ENCODE measurements at places on chromosomes 11 and 22.
A peak's percentile ranks its signal among the peaks of the same experiment; 100 is the strongest.

GRCh38 chr22:44531487-44531886 lies 33.5 kb upstream of the RTL6 start:
- no peak for DNase-seq

- DNase-seq = peak; percentile 42
Measured at GRCh38 chr22:41352058-41352457, 29.7 kb upstream of the TEF start.

- DNase-seq = no peak
Measured at GRCh38 chr11:67498544-67498972, 6.6 kb downstream of the PITPNM1 start.

- no peak for DNase-seq
Measured at GRCh38 chr11:74123008-74123448, 47.8 kb downstream of the C2CD3 start.

- DNase-seq = no peak
Measured at GRCh38 chr11:31813391-31814175, 2.5 kb upstream of the PAX6 start.

DNA sequence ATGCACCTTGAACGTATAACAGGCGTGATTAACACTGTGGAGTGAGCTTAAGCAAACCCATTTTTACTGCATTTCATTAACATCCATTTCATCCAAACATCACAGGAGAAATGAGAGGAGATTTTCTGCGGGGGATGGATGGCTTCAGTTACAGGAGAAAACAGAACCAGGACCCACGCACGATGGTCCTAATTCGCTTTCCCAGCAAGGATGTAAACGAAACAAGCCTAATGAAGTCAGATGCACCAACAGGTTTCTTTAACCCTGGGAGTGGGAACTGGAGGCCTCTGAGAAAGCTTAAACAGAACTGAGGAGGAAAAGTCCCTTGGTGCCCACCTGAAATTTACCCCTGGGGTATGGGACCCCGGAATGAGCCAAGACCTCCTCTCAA lies 2.7 kb downstream of the CADM1 start:
- no peak for DNase-seq

DNA sequence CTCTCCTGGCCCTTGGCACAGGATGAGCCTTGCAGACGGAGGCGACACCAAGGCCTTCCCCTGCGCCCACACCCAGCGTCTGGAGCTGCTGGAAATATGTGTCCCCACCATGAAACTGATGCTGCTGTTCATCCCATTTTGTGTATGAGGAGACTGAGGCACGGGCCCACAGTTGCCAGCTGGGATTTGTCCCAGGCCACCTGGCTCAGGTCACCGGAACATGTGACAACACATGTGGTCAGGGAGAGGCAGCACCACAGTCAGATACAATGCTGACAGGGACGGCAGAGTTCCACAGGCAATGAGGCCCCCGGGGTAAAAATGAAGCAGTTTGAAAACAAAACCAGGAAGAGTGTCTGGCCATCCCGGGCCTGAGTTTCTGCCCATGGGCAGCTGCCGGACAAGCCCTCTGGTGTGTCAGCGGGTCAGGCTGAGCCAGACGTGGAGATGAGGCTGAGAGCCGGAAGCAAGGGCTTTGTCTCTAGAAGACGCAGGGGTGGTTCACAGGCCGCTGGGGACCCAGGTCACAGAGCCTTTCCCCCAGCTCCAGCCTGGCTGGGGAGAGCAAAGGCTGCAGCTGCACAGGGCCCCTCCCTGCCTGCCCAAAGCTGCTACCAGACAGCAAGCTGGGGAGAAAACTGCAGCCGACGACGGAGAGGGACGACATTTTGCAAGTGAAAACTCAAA lies 80.7 kb downstream of the CDKN1C start:
- DNase-seq = no peak

GRCh38 chr11:79507706-79508105 lies 66.9 kb upstream of the TENM4 start:
- no peak for DNase-seq

- no peak for DNase-seq
Measured at GRCh38 chr11:79461144-79461543, 20.3 kb upstream of the TENM4 start.

DNA sequence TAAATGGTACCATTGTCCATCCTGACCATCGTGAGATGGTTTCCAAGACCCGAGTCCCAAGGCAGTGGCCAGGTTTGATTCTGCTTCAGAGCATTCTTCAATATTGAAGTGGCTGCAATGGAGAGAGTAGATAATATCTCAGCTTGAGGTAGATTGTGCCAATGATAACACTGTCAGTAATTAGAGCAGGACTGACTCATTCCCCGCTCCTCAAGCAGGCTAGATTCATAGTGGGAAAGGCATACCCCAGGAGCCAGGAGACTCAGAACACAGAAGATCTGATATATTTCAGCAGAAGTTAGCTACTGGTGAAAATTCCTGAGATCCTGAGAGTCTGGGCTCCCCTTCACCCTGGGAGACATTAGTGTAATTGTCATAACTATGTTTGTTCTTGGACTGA lies 55.6 kb upstream of the LARGE1 start:
- no peak for DNase-seq

DNA sequence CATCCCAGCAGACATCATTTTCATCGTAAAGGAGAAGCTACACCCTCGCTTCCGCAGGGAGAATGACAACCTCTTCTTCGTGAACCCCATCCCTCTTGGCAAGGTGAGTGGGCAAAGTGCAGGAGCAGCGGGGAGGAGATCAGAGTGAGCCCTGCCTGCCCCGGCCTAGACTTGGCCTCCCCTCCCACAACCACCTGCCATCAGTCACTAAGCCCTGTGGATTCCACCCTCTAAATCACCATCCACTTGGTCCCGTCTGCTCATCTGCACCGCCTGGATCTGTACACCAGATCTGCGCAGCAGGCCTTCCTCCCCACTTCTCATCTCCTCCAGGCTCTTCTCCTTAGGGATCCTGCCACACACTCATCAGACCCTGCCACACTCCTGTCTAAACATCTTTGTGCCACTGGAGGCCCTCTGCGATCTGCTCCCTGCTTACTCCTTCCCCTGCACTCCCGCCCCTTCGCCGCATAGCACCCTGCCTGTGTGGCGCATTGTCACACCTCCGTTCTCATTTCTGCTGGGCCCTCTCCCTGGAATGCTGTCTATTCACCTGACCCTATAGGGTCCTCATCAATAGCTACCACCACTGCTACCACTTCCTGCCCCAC lies 14.2 kb downstream of the UCP2 start:
- no peak for DNase-seq

DNA sequence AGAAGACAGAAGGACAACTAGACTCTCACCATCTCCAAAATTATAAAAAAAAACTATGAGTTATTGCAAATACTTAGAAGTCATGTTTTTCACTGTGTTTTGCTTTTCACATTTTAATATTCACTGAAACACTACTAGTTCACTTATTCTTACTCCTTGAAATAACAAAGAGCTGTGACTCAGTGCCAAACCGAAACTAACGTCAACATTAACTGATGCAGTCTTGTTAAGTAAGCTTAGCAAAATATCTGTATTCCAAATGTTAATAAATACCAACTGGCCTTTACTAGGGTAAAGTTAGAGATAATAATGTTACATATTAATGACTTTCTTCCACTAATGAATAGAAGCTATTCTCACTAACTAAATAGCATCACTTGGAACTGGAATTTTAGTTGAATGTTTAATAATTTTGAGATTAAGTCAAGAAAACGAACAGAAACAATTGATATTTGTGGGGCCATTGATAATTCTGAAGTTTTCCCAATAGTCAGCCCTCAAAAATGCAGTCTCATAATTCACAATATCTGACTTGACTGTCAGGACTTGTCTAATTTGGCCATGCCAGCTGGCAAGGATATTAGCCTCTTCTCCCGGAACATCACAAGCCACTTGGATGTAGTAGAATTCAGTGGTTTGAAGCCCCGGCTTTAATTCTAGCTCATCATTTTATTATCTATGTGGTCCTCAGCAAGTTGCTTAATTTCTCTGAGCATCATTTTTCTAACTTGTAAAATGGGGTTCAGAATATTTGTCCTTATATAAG lies 230.1 kb upstream of the DDI1 start:
- peak; percentile 67 for DNase-seq

DNA sequence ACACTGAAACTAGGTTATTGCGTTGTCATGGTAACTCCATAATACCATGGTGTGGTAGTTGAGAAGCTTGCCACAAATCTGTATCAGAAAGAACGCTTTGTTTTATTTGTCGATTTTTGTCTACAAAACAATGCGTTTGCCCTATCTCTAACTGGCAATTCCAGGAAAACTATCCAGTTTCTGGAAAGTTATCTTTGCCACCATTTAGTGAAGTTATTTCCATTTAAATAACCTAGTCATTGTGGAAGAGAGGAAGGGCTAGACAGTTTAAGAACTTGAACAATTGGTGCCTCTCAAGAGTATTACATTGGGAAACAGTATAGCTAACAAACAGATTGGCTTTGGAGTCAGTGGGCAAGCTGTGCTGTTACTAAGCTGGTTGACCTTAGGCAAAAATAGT lies 7.9 kb downstream of the HSD17B12 start:
- no peak for DNase-seq

GRCh38 chr22:25845985-25846745 lies 104.2 kb downstream of the MYO18B start:
- no peak for DNase-seq

DNA sequence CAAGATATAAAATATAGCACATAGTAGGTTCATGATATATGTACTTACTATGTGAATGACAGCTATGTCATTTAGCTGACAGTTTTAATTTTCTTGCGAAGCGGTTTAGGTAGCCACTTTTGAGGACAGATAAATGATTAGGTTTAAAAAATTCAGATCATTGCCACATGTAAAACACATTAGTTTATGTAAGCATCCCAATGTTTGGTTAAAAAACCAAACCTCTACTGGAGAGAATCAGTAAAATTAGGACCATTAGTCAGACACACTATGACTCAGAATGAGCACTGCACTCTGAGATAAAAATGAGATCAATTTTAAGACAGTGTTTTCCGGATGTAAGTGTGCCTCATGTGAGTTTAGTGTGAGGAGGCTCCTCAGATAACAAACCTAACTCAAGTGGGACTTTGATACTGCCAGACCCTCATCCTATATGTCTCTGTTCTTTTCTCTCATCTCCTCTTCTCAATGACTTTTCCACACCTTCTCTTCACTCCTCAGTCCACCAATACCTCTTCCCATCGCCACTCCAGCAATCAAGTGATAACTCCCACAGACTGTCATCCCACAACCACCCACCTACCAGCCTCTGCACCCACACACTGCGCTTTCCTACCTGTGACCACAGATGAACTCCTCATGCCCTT lies 6.8 kb upstream of the OR2AT4 start:
- peak; percentile 87 for DNase-seq

- DNase-seq = no peak
Measured at GRCh38 chr11:79594834-79595233, 154.0 kb upstream of the TENM4 start.

- peak; percentile 34 for DNase-seq
Measured at GRCh38 chr11:75532200-75533048, 6.7 kb upstream of the GDPD5 start.

DNA sequence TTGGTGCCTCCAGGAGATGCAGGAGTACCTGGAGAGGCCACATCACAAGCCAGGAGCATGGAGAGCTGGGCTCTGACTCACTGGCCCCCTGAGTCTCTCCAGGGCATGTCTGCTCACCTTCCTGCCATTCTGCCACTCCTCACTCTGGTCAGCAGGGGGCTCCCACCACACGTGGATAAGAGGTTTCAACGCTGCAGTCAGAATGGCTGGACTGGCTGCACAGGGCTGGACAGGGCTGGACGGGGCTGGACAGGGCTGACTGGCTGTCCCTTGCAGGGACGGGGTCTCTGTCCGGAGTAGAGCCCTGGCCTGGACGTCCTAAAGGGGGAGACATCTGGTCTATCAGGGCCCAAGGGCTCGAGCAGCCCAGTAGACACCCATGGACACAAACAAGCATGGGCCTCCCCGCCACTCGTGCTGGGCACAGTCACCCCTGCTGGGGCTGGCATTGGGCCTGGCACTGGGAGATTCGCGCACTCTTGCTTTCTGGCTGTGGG lies 34.6 kb downstream of the CYTH4 start:
- peak; percentile 78 for DNase-seq

- no peak for DNase-seq
Measured at GRCh38 chr11:83464160-83464944, 178.2 kb upstream of the CCDC90B start.

DNA sequence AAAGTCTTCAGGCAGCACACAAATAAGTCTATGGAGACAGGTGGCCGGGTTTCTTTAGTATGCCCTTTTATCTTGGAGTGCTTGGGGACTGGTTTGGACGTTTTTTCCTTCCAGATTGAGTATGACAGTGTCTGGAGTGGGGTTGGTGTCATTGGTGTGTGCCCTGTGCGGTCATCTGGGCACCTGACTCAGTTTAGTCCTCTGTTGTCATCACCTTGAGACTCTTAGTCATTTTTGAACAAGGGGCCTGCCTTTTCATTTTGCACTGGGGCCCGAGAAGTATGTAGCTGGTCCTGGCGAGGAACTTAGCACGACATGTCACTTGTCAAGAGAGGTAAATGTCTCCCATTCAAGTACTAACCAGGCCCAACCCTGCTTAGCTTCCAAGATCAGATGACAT lies 27.2 kb upstream of the MYO18B start:
- no peak for DNase-seq

- no peak for DNase-seq
Measured at GRCh38 chr11:79813551-79813950, 372.7 kb upstream of the TENM4 start.

GRCh38 chr11:47467357-47467756 lies 18.4 kb upstream of the RAPSN start:
- no peak for DNase-seq

DNA sequence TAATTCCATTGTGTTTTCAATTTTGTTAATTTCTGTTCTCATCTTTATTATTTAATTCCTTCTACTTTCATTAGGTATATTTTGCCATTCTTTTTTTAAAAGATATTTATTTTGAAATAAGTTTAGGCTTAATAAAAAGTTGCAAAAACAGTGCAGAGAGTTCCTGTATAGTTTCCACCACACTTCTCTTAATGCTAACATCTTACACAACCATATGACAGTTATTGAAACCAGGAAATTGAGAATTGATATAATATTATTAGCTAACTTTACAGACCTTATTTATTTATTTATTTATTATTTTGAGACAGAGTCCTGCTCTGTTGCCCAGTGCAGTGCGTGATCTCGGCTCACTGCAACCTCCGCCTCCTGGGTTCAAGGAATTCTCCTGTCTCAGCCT lies 13.8 kb upstream of the SPDYC start:
- DNase-seq = no peak

DNA sequence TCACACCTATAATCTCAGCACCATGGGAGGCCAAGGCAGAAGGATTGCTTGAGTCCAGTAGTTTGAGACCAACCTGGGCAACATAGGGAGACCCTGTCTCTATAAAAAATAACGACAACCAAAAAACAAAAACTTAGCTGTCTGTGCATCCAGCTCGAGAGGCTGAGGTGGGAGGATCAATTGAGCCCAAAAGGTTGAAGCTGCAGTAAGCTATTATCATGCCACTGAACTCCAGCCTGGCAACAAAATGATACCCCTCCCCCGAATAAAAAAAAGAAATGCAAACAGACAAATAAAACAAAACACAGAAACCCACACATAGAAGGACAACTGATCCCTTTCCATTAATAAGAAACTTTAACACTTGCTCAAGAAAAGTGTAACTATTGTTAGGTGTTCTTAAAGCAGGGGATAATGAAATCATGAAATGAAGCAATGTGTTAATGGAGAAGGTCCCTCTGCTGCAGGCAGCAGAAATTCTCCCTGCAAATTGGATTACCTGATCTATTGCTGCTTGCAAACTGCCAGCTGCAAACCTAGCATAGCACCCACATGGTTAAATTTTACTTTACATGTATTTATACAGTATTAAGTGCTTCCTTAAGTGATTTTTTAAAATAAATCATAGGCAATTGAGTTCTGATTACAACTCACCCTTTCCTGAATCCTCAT lies 226.3 kb downstream of the SBF2 start:
- no peak for DNase-seq

- DNase-seq = no peak
Measured at GRCh38 chr22:25555586-25555985, 8.9 kb upstream of the GRK3 start.

Data from HCEC 1CT (cell line).